ENCODE measurements at places on chromosomes 7 and 10. TPM values are rescaled to one million over a fixed set of nuclear protein-coding genes. Genes with fewer than 3 reads are reported as not detected.

The MLLT10 gene
- total RNA-seq, result 63.5 TPM

The SPDYE18 gene
- 3.0 TPM for total RNA-seq

GRCh38 chr10:100009283-100009792, 409 bp downstream of the DNMBP start:
- no peak for DNase-seq

DNA sequence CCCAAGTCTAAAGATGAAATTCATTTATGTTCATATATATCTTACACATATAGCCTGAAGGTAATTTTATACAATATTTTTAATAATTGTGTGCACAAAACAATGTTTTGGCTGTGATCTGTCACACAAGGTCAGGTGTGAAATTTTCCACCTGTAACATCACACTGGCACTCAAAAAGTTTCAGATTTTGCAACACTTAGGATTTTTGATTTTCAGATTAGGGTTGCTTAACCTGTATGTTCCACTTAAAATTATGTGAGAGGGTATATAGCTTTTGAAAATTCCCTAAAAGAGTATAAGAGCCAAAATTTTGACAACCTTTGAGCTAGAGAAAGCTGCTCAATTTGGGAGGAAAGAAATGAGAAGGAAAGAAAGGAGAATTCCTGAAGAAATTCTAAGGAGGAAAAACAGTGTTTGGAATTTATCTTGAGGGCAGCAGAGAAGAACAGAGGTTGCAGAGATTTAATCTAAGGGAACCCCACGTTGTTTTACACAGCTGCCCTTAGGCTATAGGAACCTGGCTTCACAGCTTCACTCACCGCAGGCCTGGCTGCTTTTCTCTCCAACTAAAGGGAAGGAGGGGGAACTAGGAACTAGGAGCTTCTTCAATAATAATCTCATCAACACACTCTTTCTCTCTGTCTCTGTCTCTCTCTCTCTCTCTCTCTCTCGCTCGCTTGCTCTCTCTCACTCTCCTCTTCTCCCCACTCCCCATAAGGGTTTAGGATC, 8.5 kb downstream of the VOPP1 start:
- DNase-seq, result no peak

DNA sequence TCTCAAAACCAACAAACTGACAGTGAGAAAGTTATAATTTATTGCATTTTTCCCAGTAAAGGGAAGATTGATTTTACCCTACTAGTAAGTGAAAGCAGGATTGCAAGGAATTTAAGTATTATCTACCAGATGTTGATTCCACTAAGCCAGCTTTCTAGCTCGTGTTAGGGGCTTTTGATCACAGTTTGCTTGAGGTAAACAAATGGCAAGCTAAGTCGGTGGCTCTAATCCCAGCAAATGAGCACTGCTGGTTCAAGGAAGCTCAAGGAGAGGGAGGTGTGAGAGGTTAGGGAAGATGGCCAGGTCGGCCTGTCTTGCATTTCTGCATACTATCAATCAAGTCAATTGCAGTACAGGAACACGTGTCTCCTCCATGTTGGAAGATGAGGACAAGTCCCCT, 448.7 kb upstream of the POM121L12 start:
- no peak for DNase-seq

DNA sequence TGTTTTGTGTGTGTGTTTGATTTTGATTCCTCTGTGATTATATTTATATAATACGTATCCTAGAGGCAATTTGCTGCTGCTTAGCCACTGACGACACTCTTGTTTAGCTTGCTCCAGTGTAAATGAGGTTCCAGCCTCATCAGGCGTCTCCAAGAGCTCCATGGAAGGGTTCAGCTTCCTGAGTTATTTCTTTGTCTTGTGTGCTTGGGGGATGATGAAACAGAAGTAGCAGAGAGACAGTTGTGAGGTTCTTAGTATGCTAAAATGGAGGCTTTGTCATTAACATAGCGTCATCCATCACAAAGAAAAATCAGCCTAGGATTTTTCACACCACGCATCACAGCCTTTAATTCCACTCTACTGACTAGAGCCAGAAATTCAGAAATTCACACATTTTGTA, 85.1 kb downstream of the KLF6 start:
- no peak for DNase-seq

DNA sequence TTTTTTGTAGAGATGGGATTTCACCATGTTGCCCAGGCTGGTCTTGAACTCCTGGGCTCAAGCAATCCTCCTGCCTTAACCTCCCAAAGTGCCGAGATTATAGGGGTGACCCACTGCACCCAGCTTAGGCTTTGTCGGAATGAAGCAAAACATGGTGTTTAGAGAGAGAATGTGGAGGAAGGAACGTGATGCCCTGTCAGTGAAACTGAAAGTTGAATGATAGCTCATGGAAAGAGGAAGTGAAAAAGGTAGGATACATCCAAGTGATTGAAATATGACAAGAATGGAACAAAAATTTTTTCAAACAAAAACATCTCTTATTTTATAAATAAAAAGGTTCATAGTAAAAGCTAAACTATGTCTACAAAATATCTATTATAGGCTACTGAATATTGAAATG, 5.9 kb downstream of the AKAP9 start:
- no peak for DNase-seq

GRCh38 chr10:17062955-17063484, 66.6 kb downstream of the CUBN start:
- no peak for DNase-seq
